ENCODE measurements at places on chromosomes 1 and 21.

DNA sequence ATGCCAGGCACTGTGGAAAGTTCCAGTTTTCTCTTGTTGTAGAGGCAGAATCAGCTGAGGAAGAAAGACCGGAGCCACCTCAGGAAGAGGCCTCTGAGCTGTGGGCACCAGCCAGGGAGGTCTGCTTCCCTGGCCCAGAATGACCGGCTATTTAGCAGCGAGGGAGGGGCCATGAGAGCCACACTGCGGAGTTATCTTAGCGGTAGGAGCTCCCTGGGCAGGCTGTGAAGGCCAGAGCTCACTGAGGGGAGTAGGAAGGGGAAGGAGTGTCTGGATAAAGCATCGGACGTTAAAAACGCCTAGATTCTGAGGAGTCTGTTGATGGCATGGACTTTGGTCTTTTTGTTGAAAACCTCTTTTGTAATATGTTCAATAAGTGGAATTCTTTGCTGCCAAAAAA lies 36.5 kb downstream of the TSEN15 start:
- no peak for DNase-seq

DNA sequence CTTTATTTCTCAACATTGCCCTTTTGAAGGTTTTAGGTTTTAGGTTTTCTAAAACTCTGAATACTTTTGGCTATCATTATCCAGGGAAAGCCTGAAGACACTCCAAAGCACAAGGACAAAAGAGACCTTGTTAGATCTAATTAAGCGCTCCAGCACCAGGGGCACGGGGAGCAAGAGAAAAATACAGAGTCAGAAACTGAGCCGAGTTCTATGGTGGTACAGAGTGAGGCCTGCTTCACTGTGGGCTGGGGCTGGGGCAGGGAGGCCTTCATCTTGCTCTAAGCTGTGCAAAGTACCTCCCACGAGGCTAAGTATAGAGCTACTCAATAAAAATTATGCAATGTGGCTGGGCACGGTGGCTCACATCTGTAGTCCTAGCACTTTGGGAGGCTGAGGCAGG lies 19.7 kb upstream of the RAB4A start:
- DNase-seq = no peak

GRCh38 chr1:165152727-165153126 lies 203.8 kb downstream of the LMX1A start:
- no peak for DNase-seq

GRCh38 chr1:60875138-60875537 lies 207.2 kb upstream of the NFIA start:
- DNase-seq = no peak

DNA sequence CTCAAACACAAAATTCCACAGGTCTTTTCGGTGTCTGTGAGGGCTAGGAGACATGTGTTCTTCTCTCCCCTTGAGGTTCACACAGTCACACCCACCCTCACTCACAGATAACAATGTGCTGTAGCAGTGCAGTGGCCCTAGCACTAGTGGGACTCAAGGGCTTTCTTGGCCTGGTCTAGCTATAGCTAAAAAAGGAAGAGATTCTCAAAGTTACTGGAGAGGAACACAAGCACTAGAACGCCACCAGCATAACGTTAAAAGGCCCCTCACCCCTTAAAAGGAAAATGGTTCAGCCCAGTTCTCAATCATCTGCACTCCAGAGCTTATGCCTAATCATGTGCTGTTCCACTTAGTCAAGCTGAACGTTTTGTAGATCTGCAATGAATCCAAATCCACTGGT lies 39.5 kb downstream of the RGS8 start:
- no peak for DNase-seq

- no peak for DNase-seq
Measured at GRCh38 chr1:84842748-84843231, 50.2 kb downstream of the LPAR3 start.

DNA sequence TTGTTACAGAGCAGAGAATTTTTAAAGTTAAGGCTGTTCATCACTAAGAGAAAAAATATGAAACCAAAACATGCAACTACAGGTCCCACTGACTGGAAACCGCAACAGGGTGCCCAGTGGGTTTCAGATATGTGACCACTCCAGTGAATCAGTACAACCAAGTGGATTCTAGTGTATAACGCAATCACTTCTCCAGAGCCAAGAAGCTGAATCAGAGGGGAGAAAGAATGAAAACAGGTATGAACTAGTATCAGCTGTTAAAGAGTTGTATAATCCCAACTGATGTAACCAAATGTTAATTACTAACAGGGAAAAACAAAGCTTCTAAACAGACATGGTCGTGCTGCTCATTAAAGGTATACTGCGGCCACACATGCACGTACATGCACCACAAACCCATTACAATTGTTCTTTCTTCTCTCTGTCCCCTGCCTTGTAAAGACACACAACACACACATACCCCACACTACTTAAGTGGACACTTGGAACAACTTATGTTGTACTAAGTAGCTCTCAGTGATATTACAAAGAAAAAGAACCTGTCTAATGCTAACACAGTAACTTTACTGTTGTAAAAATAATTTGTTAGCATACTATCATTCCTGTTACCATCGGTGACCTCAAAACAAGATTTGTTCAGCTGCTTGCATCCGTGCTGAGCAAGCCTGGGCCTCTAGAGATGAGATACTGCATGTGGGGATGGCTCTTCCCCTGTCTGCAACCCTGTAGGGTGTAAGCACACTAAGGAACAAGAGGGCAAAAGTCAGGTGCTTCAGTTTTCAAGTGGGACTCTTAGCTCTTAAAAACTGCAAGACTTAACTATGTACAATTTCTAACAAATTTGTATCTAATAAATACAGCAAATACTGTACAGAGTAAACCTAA lies 74.2 kb downstream of the PTPN14 start:
- no peak for DNase-seq

- no peak for DNase-seq
Measured at GRCh38 chr1:8563944-8564537, 246.1 kb downstream of the SLC45A1 start.

DNA sequence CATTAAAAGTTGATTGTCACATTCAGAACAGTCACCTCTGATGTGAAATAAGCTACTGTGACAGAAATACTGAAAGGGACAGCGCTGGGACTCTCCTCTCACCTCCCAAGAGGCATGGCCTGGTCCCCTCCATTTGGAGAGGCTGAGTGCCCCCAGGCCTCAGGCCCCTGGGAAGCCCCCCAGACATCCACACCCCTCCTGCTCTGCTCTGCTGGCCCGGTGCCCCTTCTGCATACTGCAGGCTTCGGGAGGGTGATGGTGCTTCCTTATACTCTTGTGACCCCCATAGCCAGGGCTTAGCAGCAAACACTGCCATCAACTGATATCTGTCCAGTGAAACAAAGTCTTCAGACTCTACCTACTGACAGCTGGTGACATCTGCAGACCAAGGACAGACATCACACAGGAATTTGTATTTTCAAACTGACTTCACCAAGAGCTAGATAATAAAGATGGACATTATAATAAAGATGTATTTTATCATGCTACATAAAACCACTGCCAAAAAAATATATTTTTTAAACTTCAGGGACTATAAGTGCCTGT lies 36.9 kb downstream of the C2CD2 start:
- no peak for DNase-seq

GRCh38 chr1:246078126-246078887 lies 428.8 kb downstream of the SMYD3 start:
- peak; percentile 29 for DNase-seq

DNA sequence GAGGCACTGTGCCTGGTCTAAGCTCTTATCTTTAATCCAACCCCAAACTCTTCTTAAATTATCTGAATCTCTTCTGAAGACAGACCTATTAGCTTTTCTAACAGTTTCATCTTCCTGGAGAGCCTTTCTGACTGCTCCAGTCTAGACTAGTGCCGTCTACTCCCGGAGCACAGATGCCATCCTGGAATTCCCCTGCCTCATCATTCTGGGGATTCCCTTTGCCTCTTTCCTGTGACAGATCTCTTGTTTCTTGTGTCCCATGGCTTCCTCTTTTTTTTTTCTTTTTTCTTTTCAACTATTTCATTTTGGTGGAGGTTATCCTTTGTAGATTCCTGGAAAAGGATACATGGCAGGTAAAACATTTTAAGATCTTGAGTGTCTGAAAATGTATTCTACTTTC lies 11.7 kb downstream of the SEMA4A start:
- DNase-seq = no peak

- no peak for DNase-seq
Measured at GRCh38 chr1:228082918-228083870, 686 bp downstream of the ARF1 start.

DNA sequence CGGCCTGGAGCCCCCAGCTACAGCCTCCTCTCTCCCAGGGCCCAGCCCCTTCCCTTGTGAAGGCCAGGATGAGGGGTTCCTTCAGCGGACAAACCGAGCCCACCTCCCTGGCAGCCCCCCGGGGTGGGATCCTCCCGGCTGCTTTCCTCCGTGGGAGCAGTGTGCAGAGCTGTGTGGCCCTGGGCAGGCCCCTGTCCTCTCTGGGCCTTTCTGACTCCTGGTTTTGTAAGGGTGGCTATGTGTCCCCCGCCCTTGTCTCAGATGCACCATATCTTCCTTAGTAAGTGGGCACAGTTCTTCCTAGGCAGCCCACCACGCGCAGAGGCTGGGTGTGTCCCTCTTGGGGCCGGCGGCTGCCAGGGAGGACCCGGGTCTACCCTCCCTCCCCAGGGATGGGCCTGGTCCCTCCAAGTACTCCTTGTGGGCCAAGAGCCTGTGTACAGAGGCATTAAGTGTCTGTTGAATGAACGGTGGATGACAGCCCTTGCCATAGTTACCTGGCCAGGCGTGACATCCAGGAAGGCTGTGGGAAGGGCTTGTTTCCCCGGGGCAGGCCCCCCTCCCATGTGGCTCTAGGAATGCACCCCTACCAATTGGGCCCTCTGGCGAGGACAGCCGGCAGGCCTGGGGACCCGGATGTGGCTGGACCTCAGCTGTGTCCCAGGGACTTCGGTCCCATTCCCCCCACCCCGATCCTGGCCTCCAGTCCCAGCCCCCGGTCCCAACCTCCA lies 3.8 kb downstream of the SMIM1 start:
- no peak for DNase-seq

DNA sequence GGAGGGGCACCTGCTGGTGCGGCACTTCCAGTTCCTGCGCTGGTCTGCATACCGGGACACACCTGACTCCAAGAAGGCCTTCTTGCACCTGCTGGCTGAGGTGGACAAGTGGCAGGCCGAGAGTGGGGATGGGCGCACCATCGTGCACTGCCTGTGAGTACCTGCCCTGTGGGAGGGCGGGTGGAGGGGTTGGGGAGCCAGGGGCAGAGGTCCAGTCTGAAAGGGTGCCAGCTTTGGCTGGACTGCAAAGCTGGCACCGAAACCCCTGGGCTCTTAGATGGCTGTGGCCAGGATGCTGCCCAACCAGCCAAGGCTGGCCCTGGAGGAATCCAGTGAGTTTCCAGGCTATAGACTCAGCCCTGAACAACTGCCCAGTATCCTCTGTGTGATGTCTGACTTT lies 87.3 kb downstream of the PTPRU start:
- DNase-seq = no peak

GRCh38 chr1:36175137-36176095 lies 19.5 kb downstream of the MAP7D1 start:
- DNase-seq = no peak

DNA sequence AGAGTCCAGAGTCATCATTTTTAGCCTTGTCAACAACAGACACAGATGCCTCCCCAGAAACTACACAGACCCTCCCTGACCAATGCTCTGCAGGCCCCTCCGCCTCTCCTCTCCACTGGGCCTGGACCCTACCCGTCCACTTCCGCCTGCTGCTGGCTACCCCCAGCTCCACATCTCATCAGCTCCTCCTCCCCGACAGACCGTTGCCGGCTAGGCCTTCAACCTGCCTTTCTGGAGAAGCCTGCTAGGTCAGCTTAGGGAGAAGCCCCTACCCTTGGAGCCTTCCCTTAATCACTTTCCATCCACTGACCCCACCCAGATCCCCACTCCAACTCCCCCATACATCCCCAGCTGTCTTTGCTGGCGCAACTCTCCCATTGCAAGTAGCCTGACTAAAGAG lies 1.4 kb downstream of the TRIM17 start:
- no peak for DNase-seq

GRCh38 chr1:208110296-208110695 lies 133.9 kb downstream of the PLXNA2 start:
- DNase-seq = no peak

DNA sequence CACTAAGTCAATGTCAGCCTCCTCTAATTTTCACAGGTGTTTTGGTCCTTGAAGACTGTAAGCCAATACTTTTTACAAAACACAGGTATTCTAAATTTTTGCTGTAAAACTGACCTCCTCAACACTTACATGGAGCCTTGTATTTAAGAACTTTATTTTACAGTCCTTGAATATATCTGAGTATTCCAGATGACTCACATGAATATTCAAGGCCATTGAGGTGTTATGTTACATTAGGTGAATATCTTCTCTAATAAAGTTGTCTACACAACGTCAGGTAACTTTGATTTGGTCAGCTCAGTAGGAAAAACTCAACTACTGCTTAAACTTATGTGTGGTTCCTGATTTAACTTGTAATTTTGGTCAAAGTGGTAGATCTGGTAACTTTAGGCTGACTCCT lies 254.2 kb downstream of the OLFM3 start:
- no peak for DNase-seq

DNA sequence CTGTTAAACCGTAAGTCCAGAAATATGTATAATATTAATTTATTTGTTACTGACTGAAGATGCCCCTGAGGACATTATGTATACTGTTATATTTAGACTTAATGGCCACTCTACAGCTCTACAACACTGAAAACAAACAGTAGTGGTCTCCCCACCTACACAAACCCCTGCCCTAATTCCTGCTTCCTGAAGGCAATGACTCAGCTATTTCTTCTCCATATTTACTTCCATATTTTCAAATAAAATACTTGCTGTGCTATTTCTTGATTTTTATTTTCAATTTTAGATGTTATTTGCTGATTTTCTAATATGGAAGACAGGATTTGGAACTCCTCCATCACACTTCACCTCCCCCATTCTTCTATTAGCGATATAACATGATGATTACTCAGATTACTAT lies 97.6 kb downstream of the PCNX2 start:
- DNase-seq = no peak

GRCh38 chr1:178976541-178976940 lies 49.2 kb upstream of the FAM20B start:
- no peak for DNase-seq

GRCh38 chr1:54826226-54826816 lies 25.2 kb upstream of the TTC22 start:
- DNase-seq = no peak

- no peak for DNase-seq
Measured at GRCh38 chr1:53763911-53764310, 24.9 kb upstream of the GLIS1 start.

DNA sequence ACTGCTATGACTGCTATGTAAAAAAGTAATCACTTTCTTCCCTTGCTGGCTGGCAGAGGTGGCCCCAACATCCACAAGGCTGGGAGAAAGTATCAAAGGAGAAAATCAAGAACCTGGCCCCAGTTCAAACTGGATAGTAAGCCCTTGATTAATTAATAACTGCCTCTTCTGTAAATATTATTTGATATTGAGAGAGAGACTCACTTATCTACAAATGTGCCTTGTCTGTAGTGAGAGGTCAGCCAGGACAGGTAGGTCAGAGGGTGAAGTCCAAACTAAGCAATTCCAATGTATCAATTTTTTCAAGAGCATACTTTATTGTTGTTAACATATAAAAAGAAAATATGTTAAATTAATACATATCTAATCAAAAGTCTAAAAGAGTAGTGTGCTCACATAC lies 23.8 kb upstream of the TARBP1 start:
- no peak for DNase-seq

- DNase-seq = no peak
Measured at GRCh38 chr1:10679496-10680220, 116.8 kb downstream of the CASZ1 start.

- DNase-seq = no peak
Measured at GRCh38 chr21:27464648-27465047, 497.8 kb upstream of the ADAMTS5 start.

- no peak for DNase-seq
Measured at GRCh38 chr1:205939690-205940330, 3.4 kb downstream of the SLC26A9 start.
